ENCODE measurements at places on chromosomes 2 and 18. TPM values are rescaled to one million over a fixed set of nuclear protein-coding genes. Genes with fewer than 3 reads are reported as not detected.

GRCh38 chr2:97870396-97870843 is 125.3 kb downstream of the TMEM131 start:
- H3K4me3 ChIP-seq, result peak overlapping the region; percentile 34
- H3K27ac ChIP-seq, result peak overlapping the region; percentile 47
- no peaks in the 10 kb centered on the region for H3K27me3 ChIP-seq
- DNase-seq, result peak; percentile 79

GRCh38 chr2:53445383-53446070 is 322.1 kb upstream of the CHAC2 start:
- DNase-seq, result no peak
- H3K27me3 ChIP-seq, result no peaks in the 10 kb centered on the region
- H3K4me1 ChIP-seq, result no peaks in the 10 kb centered on the region
- H3K27ac ChIP-seq, result no peak overlapping the region
- H3K4me3 ChIP-seq, result no peak overlapping the region

DNA sequence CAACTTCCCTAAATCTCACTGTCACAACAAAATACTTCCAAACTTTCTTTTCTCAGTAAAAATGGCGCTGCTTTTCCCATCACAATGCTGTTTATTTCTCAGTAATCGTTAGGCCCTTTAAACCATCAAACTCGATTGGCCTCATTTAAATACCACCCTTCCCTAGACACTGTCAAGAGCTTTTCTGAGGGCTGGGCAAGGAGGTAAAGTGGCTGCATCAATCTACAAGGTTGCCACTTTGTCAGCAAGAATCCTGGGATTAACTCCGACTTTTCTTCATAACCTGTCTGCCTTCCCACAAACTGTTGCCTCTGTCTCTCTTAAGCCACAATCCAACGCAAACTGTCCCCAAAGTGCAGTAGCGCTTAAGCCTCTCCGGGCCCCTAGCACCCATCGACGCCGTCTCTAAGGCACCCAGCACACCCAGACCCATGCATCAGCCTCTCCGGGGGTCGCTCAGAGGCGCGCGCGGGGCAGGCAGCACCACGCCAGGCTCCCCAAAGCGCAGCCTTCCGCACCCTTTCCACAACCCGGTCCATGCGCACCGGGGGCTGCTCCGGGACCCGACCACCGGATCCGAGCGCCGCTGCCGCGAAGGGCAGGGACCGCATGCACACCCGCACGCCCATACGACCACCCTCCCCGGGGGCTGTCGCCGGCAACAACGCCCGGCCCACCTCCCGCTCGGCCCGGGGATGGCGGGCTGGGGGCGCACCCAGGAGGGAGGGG is 683 bp downstream of the MBOAT2 start:
- no peak for DNase-seq
- peak overlapping the region; percentile 26 for H3K27ac ChIP-seq
- peaks cover 2% of the 10 kb centered on the region for H3K36me3 ChIP-seq
- peaks cover 22% of the 10 kb centered on the region for H3K27me3 ChIP-seq
- peak overlapping the region; percentile 69 for H3K4me3 ChIP-seq

- no peak overlapping the region for H3K4me3 ChIP-seq
- no peaks in the 10 kb centered on the region for H3K36me3 ChIP-seq
- no peak for DNase-seq
- no peak overlapping the region for H3K27ac ChIP-seq
- H3K27me3 ChIP-seq, result peaks cover 3% of the 10 kb centered on the region
- no peaks in the 10 kb centered on the region for H3K4me1 ChIP-seq
These were observed 216.3 kb downstream of the MYT1L start for GRCh38 chr2:2114707-2115245.

- no peaks in the 10 kb centered on the region for H3K36me3 ChIP-seq
- no peak for DNase-seq
- peaks cover 3% of the 10 kb centered on the region for H3K4me1 ChIP-seq
These were observed 57.5 kb downstream of the MYL12B start for GRCh38 chr18:3319399-3319798.

- H3K27ac ChIP-seq, result no peak overlapping the region
- peaks cover 14% of the 10 kb centered on the region for H3K4me1 ChIP-seq
- H3K4me3 ChIP-seq, result no peak overlapping the region
- no peak for DNase-seq
- H3K27me3 ChIP-seq, result no peaks in the 10 kb centered on the region
These were observed 591.0 kb downstream of the ARHGAP15 start for GRCh38 chr2:143720095-143720664.

DNA sequence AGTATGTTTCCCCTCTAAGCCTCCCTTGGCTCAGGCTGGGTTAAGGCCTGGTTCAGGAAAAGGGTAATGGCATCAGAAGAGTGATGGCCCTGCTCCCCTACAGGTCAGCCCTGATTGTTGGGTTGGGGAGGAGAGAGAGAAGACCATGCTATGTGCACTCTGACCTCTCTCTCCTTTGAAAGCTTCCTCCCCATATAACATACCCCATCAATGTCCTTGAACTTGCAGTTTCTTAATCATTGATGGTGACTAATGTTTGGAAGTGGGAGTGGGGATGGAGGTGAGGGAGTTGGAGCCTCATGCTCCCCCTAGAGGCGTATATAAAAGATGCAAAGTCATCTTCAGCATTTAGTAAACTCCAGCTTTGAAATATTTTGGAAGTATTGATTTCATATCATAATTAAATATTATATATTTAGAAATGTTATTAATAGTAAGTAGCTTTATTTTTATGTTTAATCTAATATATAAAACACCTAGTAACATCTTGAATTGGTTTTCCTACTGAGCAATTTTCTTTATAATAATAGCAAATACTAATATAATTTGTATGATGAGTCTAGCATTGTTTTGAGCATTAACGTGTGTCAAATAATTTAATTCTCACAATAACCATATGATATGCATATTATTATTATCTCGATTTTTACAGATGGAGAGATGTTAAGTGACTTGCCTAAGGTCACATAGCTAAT is 8.8 kb downstream of the PLCL1 start:
- H3K4me1 ChIP-seq, result peaks cover 2% of the 10 kb centered on the region
- no peaks in the 10 kb centered on the region for H3K36me3 ChIP-seq
- peaks cover 8% of the 10 kb centered on the region for H3K27me3 ChIP-seq
- no peak overlapping the region for H3K4me3 ChIP-seq
- DNase-seq, result no peak

DNA sequence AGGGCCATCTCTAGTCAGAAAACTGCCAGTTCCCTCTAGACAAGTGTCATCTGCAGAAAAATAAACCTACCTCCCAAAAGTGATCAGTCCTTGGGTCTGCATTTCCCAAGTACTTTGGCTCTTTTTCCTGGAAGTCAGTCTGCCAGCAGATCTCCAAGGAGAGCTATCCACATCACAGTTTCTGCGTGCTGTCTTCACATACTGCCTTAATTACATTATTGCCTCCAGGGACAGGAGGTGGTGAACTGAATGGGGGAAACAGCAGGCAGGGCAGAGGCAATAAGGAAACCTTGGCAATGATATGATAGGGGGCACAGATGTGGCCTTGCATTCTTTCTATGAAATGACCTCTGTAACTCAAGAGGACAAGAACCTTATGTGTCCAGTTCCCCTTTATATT is 105.9 kb upstream of the SIX2 start:
- H3K4me3 ChIP-seq, result no peak overlapping the region
- H3K27ac ChIP-seq, result no peak overlapping the region
- no peaks in the 10 kb centered on the region for H3K36me3 ChIP-seq
- H3K4me1 ChIP-seq, result no peaks in the 10 kb centered on the region
- H3K27me3 ChIP-seq, result no peaks in the 10 kb centered on the region
- no peak for DNase-seq

GRCh38 chr18:23165271-23166068 is 30.2 kb downstream of the CABLES1 start:
- no peak overlapping the region for H3K4me3 ChIP-seq
- DNase-seq, result no peak
- H3K36me3 ChIP-seq, result no peaks in the 10 kb centered on the region
- H3K4me1 ChIP-seq, result peaks cover 14% of the 10 kb centered on the region
- H3K27me3 ChIP-seq, result peaks cover 6% of the 10 kb centered on the region
- H3K27ac ChIP-seq, result no peak overlapping the region

DNA sequence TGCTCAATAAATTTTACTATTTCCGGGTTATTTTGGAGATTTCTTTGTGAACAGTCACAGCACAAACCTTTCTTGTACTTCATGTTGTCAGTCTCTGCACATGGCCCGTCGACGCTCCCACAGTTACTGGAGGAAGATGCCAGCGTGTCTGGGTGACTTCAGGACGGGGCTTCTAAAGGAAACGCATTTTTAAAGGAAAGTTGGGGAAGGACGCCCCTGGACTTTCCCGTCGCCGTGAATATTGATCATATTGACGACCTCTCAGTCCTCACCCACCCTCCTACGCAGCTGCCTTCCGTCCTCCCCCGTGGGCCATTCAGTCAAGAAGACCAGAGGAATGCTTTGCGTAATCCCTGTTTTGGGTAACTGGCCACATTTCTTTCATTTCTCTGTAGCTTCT is 71.1 kb upstream of the SNTG2 start:
- no peak overlapping the region for H3K4me3 ChIP-seq
- no peaks in the 10 kb centered on the region for H3K36me3 ChIP-seq
- no peaks in the 10 kb centered on the region for H3K4me1 ChIP-seq
- DNase-seq, result no peak
- no peak overlapping the region for H3K27ac ChIP-seq

DNA sequence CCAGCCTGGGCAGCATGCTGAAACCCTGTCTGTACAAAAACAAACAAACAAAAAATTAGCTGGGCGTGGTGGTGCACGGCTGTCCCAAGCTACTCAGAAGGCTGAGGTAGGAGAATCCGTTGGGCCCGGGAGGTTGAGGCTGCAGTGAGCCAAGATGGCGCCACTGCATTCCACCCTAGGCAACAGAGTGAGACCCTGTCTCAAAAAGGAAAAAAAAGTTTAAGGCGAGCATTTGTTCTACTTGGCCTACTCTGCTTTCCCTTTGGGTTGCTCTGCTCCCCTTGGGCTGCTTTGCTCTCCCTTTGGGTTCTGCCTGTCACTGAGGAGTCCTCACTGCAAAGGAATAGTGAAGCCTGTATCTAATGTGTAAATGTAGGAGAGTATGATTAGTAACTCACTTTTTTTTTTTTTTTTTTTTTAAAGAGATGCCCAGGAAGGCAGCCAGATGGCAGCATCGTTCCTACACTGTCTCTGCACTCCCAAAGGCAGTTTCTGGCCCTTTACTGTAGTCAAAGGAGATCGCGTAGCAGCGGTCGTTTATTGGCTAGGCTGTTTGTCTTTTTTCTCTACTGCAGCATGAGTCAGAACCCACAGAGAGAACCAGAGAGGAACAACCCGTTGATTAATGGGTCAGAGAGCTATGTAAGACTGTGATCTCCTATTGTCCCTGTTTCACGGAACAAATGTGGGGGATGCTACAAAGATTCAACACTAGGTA is 118.3 kb upstream of the CWC22 start:
- H3K27me3 ChIP-seq, result peaks cover 20% of the 10 kb centered on the region
- no peaks in the 10 kb centered on the region for H3K36me3 ChIP-seq
- no peak overlapping the region for H3K4me3 ChIP-seq
- peak; percentile 35 for DNase-seq
- H3K27ac ChIP-seq, result no peak overlapping the region

- H3K27me3 ChIP-seq, result no peaks in the 10 kb centered on the region
- H3K4me1 ChIP-seq, result peaks cover 22% of the 10 kb centered on the region
- peaks cover 5% of the 10 kb centered on the region for H3K36me3 ChIP-seq
- peak within 1 kb of the TSS; percentile 76 for H3K4me3 ChIP-seq
These were observed at the start of gene CDKL4 for GRCh38 chr2:39243469-39244123. Gene CDKL4 (minus strand): TSS chr2:39243970.

DNA sequence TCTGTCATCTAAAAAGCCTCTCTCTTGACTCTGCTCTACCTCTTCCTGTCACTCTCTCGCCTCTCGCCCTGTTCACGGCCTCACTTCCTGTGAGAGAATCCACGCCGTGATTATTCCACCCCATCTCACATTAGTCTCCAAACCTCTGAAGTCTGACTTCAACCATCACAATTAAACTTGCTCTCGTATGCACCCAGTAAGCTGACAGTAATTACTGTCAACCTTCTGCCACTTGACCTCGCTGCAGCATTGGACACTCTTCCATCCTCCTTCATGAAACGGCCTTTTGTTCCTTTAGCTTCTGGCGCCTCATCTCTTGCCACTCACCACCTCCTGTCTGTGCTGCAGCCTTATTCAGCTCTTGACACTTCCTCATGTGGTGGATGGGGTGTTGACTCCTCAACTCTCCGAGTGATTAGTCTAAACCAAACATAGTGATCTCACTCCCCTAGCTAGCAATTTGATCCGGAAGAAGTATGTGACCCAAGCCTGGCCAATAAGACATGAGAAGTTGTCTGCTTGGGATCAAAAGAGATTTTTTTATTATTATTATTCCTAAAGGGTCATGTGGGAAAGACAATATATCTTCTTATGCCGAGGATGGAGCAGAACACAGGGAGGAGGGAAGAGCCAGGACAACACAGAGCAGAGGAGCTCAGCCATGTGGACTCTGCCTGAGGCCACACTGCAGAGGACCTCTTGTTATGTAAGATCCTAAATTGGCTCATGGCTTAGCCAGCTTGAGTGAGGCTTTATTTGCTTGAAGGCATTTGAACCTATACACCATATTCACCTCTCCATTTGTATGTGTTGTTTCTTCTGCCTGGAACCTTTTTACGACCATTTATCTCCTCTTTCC is 38.4 kb upstream of the MYO1B start:
- peak overlapping the region; percentile 87 for H3K27ac ChIP-seq
- peak; percentile 57 for DNase-seq

- no peak overlapping the region for H3K27ac ChIP-seq
- no peak overlapping the region for H3K4me3 ChIP-seq
- no peak for DNase-seq
- no peaks in the 10 kb centered on the region for H3K27me3 ChIP-seq
These were observed 151.5 kb upstream of the CELF4 start for GRCh38 chr18:37717098-37717497.

GRCh38 chr18:37282386-37283037 is 283.1 kb downstream of the CELF4 start:
- no peak for DNase-seq
- no peak overlapping the region for H3K4me3 ChIP-seq
- H3K27ac ChIP-seq, result no peak overlapping the region
- no peaks in the 10 kb centered on the region for H3K4me1 ChIP-seq
- no peaks in the 10 kb centered on the region for H3K27me3 ChIP-seq

DNA sequence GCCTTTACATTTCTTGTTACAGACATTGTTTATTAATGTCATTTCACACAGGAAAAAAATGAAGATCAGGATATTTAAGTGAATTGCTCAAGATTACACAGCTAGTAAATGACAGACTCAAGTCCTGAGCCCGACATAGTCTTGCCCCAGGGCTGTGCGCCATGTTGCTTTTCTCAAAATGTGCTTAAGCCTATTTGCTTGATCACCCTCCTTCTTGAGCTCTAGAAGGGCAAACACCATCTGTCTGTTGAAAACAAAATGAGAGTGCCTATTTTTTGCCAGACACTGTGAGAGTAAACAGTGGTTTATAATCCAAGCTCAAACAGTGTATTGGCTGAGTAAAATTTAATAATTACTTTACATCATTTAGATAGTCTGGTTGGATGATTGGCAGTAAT is 34.8 kb upstream of the HNMT start:
- H3K4me1 ChIP-seq, result no peaks in the 10 kb centered on the region
- H3K27me3 ChIP-seq, result no peaks in the 10 kb centered on the region
- H3K36me3 ChIP-seq, result no peaks in the 10 kb centered on the region
- no peak overlapping the region for H3K27ac ChIP-seq
- H3K4me3 ChIP-seq, result no peak overlapping the region

GRCh38 chr2:119929537-119929936 is 83.3 kb upstream of the EPB41L5 start:
- H3K4me3 ChIP-seq, result peak overlapping the region; percentile 75
- peak overlapping the region; percentile 93 for H3K27ac ChIP-seq
- H3K27me3 ChIP-seq, result no peaks in the 10 kb centered on the region
- H3K36me3 ChIP-seq, result peaks cover 41% of the 10 kb centered on the region

The AQP4 gene
- not detected for total RNA-seq

The SCLY gene
- total RNA-seq, result 34.1 TPM

The PDE6D gene
- total RNA-seq, result 31.9 TPM

The UGT1A3 gene
- total RNA-seq, result not detected

The CABYR gene
- total RNA-seq, result 0.97 TPM

The MARS2 gene
- total RNA-seq, result 15.6 TPM
